RKO (cell line): ENCODE measurements at places on chromosomes 5 and 9.

GRCh38 chr5:74177961-74178360 lies 462.6 kb downstream of the ENC1 start:
- no peak for DNase-seq

GRCh38 chr5:112655513-112655912 lies 82.2 kb upstream of the APC start:
- no peak for DNase-seq

DNA sequence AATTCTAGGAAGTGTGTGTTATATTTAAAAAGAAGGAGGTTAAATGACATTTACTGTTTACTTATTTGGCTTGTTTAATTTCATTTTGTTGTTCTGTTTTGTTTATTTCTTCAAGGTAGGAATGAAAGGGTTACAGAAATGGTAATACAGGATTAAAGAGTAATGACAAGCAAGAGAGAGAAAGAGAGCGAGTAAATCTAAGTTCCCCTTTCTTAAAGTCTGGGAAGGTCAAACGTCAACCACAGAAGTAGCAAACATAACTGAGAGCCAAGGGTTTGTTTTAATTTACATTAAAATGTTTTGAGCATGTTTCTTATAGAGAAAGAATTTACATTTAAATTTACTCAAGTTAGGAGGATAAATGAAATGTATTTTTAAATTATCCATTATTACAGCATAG lies 18.7 kb downstream of the HCN1 start:
- DNase-seq = no peak

DNA sequence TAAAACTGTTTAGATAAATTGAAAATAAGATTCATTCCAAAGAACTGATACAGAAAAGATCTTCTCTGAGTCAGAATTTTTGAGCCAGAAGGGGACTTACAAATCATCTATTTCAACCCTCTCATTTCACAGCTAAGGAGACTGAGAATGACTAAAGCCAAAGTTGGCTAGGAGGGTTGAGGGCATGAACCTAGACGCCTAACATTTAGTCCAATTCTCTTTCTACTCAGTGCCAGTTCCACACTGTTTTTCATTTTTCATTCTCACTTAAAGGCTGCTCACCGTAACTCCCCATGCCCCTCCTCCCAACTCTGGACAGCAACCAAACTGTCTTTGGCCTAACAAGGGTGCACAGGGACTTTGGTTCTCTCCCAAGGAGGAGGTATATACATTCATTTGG lies 364.0 kb downstream of the NDUFS4 start:
- DNase-seq = no peak

DNA sequence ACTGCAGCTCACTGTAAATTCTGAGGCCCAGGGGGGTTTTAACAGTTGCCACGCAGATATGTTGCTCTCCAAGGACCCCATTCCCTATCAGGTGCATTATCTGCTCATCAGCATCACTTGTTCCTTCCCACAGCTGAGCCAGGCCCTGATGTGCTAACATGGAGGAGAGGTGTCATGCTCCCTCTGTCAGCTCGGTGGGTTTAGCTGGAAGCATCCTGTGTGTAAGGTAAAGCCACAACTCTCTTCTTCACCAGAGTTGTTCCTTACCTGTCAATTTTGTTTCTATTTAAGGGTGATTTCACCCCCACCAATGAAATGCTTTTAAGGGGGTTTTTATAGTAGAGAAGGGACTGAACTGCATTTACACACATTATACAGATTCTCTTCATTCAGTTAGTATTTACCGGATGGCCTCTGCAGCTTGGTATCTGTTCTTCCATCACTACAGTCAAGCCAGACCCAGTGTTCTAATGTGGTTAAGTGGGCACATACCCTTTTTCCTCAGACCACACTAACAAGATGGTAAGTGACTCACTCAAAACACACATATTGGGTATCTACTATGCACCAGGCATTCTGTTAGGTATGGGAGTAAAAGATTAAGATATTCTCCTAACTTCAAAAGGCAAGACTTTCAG lies 205.4 kb downstream of the DCP2 start:
- DNase-seq = no peak

- DNase-seq = peak; percentile 13
These were observed 3.7 kb upstream of the SVEP1 start for GRCh38 chr9:110583237-110583636.

GRCh38 chr5:132008163-132008473 lies 3.3 kb downstream of the ACSL6 start:
- DNase-seq = no peak

- no peak for DNase-seq
These were observed 56.8 kb downstream of the GLIS3 start for GRCh38 chr9:4243113-4243512.

- DNase-seq = no peak
These were observed 294.0 kb downstream of the EFNA5 start for GRCh38 chr5:107376546-107377276.

GRCh38 chr9:110058304-110058953 lies 149.5 kb downstream of the C9orf152 start:
- DNase-seq = peak; percentile 65

DNA sequence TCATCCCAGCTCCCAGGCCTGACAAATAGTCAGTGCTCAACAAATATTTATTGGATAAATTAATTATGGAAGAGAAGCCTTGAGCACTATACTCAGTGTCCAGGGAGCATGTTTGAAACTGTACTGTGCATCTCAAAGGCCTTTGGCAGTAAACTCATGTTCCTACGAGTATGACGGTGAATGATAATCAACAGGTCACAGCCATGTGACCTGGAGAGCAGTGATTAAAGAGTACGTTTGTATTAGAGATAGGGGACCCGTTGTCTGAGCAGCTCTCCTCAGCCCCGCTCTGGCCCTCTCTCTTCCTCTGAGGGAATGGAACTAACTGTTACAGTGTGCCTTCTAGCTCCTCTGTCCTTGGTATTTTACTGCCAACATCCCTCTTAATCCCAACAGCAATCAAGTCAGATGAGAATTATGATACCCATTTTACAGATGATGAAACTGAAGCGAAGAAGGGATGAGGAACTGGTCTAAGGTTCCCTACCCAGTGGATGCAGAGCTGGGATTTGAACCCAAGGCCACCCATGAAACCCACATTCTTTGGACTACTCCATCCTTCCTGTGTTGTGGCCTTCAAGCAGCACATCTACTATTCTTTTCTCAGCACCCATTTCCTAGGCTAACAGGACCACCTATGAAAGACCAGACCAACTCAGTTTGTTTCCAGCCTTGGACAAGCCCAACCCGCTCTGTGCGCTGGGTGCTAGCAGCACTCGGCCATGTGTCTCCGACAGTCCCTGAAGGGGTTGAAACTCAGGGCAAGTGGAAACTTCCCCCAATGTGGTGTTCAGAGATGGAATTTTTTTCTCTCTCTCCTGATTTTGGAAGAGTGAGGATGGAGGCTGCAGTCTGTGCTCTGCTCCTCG lies 34.9 kb downstream of the SPRY4 start:
- DNase-seq = no peak

GRCh38 chr5:141585594-141585993 lies 33.2 kb downstream of the DIAPH1 start:
- no peak for DNase-seq

GRCh38 chr5:67985686-67986387 lies 229.7 kb upstream of the PIK3R1 start:
- DNase-seq = no peak

GRCh38 chr5:16518606-16519005 lies 53.0 kb upstream of the ZNF622 start:
- no peak for DNase-seq

DNA sequence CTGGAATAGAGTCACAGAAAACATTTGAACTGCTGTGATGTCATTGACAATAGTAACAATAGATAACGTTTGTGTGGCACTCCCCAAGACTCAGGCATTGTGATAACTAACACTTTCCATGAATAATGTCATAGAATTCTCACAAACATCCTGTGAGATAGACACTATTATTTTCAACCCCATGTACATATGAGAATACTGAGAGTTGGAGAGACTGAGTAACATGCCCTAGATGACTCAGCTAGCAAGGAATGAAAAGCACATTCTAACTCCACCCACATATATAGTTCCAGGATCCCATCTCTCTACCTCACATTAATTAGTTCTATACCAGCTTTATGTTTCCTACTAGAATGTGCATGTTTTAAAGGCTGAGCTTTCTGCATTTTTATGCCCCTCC lies 71.4 kb downstream of the ASTN2 start:
- DNase-seq = peak; percentile 35

- DNase-seq = peak; percentile 46
These were observed 54.5 kb upstream of the FST start for GRCh38 chr5:53425687-53426511.

DNA sequence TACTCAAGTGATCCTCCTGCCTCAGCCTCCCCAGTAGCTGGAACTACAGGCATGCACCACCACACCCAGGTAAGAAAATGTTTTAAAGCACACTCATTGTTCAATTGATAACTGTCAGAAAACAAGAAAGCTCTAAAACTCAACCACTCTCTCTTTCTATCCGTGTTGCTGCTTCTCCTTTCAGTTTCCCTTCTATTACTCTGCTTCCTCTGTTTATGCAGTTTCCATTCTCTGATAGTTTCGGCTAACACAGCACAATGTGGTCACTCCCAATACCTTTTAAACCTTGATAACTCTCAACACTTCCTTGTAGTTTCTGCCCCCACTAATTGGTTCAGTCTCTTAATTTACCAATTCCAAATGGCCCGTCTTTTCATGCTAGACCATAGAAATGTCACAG lies 59.2 kb upstream of the NR4A3 start:
- no peak for DNase-seq

- peak; percentile 74 for DNase-seq
These were observed 586 bp upstream of the FCHO2 start for GRCh38 chr5:72955143-72955767.

GRCh38 chr5:27124590-27124989 lies 86.2 kb upstream of the CDH9 start:
- peak; percentile 65 for DNase-seq

GRCh38 chr5:114988096-114988495 lies 181.6 kb downstream of the TRIM36 start:
- no peak for DNase-seq

DNA sequence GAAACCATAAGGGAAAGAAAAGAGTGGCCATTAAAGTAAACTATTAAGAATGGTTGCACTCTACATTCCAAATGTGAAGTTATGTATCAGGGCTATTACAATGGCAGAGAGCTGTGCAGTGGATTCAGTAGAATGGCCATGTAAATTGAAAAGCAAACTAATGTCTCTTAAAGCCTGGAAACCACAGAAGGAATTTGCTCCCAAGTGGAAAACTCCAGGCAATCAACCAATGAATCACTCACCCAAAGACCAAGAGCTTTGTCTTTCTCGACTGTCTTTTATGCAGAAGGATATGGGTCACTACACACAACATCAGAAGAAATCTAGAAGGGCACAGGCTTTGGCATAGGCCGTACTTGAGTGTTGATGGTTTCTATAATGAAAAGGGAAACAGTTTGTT lies 114.9 kb downstream of the TLE1 start:
- DNase-seq = no peak

DNA sequence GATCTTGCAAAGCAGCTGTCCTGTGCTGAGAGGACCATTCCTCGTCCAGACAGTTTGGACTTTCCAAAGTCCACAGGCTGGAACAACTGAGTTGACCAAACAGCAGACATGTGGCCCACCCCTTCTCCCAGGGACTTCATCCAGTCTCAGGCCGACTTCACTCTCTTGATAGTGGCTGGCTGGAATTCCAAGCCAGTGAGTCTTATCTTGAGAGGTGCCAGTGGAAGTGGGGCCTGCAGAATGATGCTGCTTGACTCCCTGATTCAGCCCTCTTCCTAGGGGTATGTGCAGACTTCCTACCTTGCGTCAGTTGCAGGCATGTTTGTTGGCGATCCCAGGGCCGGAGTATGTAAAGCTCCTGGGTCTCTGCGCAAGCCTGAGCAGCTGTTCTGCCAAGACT lies 131.4 kb upstream of the TSLP start:
- no peak for DNase-seq

DNA sequence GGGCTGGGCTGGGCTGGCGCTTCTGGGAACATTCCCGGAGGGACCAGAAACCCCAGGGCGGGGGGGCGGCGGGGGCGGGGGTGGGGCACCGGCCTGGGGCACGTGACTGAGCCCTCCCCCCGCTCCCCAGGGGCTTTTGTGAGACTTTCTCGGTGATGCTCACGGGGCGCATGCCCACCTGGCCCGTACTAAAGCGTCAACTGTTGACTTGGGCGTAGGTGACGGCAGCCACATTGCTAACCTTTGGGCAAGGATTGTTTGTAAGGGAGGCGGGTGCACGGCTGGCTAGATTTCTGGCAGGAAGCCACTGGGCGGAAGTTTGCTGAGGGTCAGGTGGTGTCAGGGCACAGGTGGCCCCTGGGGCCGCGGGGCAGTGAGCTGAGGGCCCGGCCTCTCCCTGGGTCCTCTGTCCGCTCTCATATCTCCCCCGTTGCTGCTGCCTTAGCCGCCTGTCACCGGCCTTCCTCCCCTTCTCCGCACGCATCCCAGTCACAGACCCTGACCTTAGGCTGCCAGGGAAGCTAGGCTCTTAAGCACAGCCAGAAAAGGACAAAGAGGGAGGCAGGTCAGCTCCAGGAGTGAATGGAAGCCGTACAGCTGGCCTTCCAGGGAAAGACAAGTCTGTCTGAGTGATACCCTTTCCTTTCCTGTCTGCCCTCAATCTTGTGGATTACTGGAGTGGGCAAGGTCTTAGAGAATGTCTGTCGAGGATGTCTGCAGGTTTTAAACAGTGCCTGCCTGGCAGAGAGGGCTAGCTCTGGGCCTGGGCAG lies 812 bp downstream of the CACFD1 start:
- DNase-seq = no peak

DNA sequence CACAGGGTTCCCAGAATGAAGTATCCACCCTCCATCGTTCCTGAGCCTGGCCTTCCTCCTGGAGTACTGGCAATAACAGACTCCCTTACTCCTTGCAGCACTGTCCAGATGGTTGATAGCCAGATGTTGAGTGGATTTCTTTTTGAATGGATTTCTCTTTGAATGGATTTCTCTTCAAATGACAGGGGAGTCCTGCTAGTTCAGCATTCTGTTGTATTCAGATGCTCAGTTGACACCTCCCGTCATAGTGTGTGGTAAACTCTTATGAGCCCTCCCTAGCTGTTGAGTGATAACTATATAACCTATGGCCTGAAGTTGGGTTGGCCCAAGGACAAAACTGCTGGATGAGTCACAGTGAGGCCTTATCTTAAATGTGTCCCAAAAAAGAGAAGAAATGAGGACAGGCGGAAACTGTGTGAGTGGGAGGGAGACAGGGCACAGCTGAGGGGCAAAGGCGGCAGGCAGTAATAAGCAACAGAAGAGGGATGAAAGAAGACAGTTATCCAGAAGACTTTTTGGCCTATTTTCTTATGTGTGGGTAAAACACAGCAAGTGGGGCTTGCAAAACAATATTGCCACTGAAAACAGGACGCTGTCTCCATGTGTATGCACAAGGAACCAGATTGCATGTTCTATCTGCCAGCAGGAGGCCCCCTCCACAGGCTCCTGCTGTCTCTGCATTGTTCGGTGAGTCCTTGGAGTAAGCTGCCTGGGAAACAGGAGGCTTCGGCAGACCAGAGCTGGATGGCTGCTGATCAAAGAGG lies 209.5 kb upstream of the S1PR3 start:
- DNase-seq = no peak

GRCh38 chr5:9785751-9786150 lies 155.6 kb upstream of the TAS2R1 start:
- no peak for DNase-seq

- DNase-seq = no peak
These were observed 14.4 kb upstream of the PAIP1 start for GRCh38 chr5:43571237-43571636.
